Left cardiac atrium (tissue), 4 donors: ENCODE measurements at places on chromosomes 6 and 20.

GRCh38 chr6:132365281-132365907, 35.9 kb downstream of the MOXD1 start:
- DNase-seq = no peak

DNA sequence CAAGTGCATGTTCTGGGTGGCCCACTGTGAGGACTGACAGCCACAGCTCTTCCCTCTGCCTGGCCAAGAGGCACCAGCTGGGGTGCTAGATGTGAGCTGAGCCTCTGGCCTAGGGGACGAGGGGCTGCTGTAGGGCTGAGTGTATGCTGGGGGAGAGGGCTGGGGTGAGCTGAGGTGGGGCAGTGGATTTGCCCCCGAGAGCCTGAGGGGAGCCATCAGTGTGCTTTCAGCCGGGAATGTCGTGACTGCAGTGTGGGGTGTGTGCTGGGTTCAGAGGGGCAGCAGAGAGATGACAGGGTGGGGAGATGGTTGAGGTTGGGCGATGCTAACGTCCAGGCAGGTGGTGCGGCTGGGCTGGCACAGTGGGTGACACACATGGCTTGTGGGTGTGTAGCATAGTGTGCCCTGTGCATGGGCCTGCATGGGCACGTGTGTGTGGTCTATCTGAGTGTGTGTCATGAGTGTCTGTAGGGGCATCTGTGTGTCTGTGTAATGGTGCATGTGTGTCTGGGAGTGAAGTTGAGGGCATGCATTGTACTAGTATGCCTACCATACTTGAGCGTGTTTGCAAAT, 46.0 kb upstream of the BLCAP start:
- no peak for DNase-seq

GRCh38 chr6:69699655-69700054, 97.2 kb downstream of the LMBRD1 start:
- no peak for DNase-seq

GRCh38 chr20:6863355-6863754, 95.9 kb downstream of the BMP2 start:
- DNase-seq = no peak

GRCh38 chr20:24118441-24119175, 130.0 kb upstream of the GGTLC1 start:
- DNase-seq = peak; percentile 61

GRCh38 chr6:32845384-32845884, 1.6 kb upstream of the PSMB8 start:
- DNase-seq = no peak

DNA sequence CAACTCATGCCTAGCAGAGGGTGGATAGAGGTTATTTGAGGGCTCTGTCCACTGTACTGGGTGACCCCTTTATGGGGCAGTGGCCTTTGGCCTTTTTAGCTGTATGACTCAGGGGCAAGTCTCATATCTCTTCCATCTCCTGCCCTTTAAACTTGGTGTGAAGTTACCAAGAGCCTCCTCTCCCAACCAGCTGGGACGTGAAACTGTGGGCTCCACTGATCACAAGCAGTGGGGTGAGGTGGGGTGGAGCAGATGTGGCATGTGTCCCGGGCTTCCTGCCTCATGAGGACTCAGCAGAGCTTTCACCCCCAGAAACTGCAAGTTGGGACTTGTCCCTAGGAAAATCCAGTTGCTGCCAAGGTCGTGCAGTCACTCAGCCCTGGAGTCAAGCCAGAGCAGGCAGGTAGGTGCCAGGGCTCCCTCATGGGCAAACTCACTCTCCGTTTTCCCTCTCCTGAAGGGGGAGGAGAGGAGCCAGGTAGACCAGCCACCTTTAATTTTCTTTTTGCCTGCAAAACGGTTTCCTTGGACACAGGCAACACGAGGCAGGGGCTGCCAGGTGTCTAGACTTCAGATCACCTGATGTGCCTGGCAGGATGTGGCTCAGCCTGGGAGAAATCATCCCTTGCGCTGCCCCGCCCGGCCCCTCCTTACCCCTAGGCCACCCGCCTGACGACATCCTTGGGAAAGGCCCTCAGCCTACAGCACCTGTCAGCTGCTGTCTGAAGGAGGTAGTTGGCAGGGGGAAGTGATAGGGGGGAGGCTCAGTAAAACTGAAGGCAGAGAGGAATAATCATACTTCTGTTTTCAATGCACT, 4.0 kb downstream of the CDKN1A start:
- peak; percentile 42 for DNase-seq

- DNase-seq = no peak
Measured at GRCh38 chr6:134840086-134840867, 109.6 kb downstream of the ALDH8A1 start.

DNA sequence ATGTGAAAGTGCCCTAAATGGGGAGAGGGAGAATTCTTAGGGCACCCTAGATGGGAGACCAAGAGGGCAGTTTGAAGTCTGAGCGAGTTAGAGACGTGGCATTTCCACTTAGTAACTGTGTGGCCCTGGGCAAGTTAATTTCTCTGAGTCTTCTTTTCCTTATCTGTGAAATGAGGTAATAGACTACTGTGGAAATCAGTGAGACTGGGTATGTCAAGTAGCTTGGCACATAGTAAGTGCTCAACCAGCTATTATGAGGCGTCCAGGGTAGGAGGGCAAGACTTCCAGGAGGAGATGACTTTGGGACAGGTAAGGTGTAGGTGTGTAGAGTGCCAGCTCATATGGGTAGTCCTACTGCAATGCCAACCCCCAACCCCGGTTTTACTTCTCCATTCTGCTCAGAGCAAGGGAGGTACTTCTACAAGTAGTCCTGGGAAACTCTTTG, 770 bp downstream of the KIF3B start:
- no peak for DNase-seq

- no peak for DNase-seq
Measured at GRCh38 chr6:87115402-87116135, 20.7 kb upstream of the CGA start.

DNA sequence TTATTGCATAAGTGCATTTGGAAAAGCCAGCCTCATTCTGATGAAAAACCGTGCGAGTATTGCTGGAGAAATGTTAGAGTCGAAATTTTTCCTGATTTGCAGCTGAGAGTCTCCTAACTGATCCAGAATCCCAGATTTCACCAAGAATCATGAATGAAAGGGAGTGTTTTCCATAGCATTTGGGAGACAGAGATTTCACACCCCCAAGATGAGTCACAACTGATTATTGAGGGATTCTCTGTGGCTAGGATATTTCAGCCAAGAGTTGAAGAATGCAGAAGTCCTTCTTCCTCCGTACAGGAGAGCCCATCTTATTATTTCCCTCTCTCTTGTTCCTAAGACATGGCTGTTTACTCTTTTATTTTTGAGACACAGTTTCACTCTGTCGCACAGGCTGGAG, 82.2 kb upstream of the SALL4 start:
- DNase-seq = no peak

DNA sequence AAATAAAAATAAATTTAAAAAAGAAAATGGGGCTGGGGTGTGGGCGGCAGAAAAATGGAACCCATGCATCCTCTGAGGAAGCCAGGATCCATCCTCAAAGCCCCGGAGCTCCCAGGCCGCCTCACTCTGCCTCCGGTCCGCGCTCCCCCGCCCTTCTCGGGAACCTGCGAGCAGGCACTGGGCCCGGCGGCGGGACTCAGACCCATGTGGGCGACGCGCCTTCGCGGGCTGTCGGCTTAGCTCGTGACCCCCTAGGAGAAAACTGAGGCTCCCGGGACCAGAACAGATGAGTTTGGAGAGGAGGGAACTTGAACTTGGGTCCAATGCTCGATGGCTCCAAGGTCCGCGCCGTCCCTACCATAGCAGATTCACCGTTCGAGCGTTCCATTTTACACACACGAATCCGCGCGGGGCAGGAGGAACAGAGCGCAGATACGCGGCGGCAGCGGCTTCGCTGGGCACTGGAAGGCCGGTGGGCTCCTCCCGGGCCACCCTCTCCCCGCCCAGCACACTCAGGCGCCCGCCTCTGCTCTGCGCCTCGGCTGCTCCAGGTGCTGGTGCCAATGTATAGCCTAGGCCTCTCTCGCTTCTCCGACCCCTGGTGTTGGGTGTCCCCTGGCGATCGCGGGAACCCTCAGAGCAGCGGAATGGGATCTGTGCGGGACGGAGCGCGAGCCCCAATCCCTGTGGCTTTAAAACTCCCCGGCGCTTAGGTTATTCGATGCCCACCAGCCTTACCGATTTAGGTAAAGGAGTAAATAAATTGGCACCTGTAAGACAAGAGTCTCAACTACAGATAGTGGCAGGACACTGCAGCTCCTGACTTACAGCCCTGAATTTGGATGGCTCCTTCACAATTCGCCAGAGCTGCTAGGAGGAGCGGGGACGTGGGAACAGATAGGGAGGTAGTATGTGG, 39.2 kb downstream of the DPPA5 start:
- no peak for DNase-seq

GRCh38 chr20:53287357-53288042, 306.1 kb downstream of the ZNF217 start:
- DNase-seq = no peak

- no peak for DNase-seq
Measured at GRCh38 chr6:27582928-27583725, 110.2 kb upstream of the ZNF184 start.

GRCh38 chr6:146620655-146621054, 21.9 kb downstream of the ADGB start:
- DNase-seq = no peak

DNA sequence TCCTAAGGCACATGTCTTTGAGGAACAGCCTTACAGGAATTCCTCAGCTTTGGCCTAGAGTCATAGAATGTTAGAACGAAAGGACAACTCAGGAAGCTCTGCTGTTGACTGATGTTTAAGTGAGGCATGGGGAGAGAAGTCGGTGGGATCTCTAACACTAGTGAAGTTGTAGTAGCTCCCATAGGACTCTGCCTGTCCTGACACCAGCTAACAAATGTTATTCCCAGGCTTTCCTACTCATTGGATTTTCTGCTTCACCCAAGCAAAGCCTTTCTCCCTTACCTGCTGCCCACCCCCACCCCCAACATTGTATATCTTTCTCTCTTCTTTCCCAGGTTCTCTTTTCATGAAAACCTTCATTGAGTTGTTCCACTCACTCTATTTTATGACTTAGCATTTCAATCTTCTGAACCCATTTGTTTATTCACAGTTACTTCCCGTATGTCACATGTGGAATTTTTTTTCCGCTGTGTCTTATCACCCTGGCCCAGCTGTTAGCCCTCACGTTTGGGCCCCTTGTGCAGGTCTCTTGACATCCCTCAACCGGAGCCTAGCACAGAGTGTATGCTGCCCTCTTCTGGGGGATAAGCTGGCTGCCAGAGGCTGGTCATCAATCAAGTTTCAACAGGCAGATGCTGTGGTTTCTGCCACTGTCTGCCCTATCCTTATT, 39.2 kb upstream of the RNF8 start:
- peak; percentile 46 for DNase-seq

DNA sequence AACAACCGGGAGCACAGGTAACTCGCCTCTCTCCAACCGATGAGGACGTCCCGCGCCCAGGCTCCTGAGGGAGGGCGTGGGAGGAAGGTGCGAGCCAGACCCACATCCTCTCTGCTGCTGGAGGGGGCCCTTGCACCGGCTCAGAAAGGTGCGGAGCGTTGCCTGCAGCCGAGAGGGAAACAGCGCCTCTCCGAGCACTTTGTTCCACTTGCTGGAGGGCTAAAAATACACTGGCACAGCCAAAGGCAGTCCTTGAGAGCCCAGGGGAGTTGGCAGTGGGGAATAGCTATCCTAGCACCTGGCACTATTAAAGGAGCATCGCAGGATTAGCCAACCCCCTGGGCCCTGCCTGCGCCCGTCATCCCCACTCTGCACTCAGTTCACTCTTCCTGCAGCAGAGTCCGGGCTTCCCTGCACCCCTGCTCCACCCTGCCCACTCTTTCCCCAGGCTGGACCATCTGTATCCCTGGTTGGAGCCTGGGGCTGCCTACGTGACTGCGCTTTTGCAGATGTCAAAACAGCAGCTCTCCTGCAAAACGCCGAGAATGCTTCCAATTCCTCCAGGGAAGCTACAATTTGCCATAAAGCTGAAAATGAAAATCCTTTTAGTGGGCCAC, 108.9 kb downstream of the SNX5 start:
- no peak for DNase-seq

- no peak for DNase-seq
Measured at GRCh38 chr6:148217921-148218320, 124.7 kb upstream of the SASH1 start.

DNA sequence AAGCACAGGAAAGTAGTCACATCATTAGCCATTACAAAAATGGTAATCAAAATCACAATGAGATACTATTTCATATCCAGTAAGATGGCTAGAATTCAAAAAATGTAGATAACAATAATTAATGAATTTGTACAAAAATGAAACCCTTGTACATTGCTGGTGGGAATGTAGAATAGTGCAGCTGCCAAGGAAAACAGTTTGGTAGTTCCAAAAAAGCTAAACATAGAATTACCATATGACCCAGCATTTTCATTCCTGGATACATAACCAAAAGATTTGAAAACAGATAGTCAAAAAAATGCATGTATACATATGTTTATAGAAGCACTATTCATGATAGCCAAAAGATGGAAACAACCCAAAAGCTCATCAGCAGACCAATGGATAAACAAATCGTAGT, 251.1 kb upstream of the RAB32 start:
- DNase-seq = no peak
